ENCODE measurements at places on chromosomes 12 and 14.

- DNase-seq = no peak
Observed at GRCh38 chr12:47894068-47894467, 10.7 kb downstream of the VDR start.

DNA sequence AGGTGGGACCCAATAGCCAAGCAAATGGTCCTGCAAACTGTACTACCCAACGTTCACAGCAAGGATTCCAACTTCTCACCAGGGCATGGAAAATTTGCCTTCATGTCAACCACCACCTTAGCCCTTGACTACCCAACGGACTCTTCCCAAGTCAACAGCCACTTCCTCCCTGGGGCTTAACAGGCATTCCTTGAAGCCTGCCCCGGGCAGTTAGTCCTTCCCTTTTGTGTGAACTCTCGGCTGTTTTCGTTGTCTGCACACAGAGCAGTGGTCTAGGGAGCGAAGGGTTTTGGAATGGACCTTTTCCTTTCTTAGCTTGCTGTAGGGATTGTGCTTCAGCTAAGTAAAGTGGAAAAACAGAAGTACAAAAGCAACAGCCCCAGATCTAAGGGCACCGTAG, 35.2 kb upstream of the TCL1B start:
- DNase-seq = no peak

DNA sequence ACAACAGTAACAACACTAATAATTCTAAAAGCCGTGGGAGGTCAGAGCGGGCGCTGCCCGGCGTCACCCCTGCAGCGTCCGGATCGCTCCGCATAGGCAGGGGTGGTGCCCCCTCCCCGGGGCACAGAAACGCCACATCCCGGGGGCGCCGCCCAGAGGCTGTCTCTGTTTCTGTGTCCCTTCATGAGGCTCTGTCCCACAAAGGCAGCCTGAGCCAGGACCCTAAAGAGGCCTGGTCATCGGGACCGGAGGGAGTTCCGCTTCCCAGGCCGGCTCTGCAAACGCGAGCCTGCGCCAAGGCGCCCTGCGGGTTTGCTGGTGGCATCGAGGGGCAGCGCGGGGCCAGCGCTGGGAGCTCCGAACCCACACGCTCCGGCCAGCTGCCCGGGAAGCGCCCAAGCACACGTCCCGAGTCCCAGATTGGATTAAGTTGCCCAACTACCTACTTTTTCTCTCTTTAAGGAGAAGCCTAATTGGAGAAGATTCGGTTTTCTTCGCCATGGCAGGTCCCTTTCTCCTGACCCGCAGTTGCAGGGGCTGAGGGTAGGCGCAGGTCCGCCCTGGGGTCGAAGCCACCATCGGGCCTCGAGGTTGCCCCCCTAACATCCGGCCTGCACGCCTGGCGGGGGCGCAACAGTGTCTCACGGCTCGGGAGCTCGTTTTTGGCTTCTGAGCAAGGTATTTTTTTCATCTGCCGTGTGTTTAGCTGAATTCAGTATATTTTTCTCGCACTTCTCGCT, 421.7 kb downstream of the VRK1 start:
- peak; percentile 5 for DNase-seq

GRCh38 chr12:101764051-101764792, 25.0 kb upstream of the SYCP3 start:
- no peak for DNase-seq

DNA sequence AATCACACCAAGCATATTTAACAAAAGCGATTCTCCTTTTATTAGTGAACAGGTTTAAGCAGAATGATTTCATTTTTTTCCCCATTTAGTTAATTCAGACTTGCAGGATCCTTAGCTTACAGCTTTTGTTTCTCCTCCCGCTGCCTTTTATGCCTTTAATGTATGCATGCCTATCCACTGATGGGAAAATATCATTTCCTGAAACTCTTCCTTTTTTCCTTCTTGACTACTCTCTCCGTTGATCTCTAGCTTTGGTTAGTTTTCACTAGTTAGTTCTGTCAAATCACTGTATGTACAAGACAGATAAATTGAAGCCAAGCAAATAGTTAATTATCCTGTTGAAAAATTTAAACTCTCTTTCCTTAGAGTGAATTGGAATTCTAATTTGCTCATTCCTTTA, 26.3 kb downstream of the NKX2-1 start:
- DNase-seq = no peak

DNA sequence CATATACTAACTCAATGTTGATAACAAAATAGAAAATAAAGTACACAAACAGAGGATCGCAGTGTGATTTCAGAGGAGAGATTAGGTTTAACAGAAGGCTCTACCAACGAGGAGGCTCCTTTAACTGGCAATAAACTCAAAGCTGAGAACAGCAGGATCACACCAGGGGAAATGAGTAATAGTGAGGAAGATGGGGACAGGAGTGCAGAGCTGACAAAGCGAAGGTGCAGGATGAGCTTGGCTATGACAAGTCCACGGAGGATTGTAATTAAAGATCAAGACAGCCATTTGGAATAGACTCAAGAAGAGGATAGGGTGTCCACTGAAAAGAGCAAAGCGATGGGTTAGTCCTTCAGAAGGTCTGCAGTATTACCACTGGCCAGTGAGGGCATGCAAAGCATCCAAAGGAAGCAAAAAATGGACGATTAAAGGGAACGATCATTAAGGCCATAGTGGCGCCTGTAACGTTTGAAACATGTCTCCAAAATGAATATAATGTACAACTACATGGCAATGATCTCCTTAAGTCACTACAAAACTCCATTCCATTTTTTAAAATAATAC, 85.3 kb downstream of the GRIN2B start:
- no peak for DNase-seq

GRCh38 chr12:6730169-6730568, 6.3 kb downstream of the COPS7A start:
- DNase-seq = no peak

- DNase-seq = no peak
Observed at GRCh38 chr14:63632932-63633514, 8.6 kb downstream of the WDR89 start.

DNA sequence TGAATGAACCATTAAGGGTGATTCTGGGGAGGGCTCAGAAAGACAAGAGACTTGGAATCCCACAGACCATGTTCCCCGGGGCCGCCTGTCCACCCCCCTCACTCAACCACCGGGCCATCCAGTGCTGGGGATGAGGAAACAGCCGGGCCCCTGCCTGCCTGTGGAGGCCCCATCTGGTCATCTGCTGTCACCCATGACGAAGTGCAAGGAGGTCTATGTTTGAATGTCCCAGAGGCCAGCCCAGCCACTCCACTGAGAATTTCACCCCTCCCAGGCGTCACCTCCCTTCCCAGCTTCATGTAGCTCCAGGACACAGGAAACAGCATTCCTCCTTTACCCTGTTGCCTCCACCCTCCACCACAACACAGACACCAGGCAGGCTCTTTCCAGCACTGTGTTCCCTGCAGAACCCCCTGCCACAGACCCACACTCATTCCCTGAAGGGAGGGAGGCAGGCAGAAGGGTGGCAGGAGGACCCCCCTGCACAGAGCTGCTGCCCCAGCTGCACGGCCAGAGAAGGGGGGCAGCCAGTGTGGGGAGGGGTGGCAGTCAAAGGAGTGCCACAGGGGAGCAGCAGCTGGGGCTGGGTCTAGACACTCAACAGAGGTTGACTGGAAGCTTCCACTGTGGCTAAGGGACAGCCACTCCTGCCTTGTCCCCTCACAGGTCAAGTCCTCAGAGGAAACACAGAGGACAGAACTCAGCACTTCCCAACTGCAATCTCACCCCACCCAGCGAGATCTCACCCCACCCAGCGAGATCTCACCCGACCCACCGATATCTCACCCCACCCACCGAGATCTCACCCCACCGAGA, 50.3 kb upstream of the PPP2R5C start:
- DNase-seq = no peak

- no peak for DNase-seq
Observed at GRCh38 chr12:50230217-50230616, 53.1 kb downstream of the LIMA1 start.

GRCh38 chr12:14394317-14395073, 29.0 kb downstream of the ATF7IP start:
- no peak for DNase-seq

DNA sequence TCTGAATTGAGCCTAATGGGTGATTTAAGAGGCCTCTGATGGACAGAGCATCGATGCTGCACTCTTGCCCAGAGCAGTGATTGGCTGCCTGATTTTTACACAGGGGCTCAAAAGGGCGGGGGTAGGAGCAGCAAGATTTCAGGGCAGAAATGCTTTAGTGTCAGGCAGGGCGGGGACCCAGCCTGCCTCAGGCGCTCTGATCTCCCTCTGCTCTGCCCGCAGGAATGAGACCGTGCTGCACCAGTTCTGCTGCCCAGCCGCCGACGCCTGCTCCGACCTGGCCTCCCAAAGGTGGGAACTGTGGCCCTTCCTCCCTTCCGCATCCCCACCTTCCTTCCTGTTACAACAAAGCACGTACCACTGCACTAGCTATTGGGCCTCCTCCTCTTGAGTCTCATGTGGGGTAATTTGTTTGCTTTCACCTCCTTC, 32.4 kb downstream of the IQSEC3 start:
- no peak for DNase-seq

DNA sequence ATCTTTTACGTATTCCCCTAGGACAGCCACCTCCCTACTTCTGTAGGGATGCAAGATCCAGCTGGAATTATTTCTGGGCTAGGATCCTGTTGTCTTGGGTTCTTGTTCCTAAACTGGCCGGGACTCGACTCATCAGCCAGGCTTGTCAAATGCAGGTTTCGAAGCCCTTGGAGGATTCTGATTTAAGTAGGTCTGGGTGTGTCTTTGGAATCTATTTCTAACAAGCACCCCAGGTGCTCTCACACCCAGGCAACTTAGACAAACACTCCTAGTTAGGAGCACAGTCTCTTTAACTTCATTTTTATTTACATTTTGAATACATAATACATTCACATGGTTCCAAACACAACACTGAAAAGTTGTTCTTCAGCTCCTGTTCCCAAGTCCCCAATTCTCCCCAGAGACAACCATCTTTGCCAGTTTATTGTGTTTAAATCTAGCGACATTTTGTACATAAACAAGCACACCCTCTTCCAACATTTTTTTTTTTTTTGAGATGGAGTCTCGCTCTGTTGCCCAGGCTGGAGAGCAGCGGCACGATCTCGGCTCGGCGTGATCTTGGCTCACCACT, 20.9 kb downstream of the MORN3 start:
- no peak for DNase-seq

- DNase-seq = no peak
Observed at GRCh38 chr14:58272588-58273372, 25.6 kb upstream of the ARID4A start.

DNA sequence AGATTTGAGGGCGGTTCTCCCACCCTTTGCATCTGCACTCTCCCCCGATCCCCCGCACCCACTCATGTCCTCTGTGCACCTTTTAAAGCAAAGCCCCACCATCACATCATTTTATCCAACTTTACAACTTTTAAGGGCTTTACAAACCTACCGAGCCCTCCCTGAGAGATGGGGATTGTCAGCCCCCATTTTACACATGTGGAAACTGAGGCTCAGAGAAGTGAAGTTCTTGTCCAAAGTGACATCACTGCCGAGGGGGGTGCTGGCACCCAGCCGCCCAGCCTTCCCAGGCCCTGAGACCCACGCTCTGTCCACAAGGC, 334.2 kb downstream of the MED13L start:
- DNase-seq = no peak

DNA sequence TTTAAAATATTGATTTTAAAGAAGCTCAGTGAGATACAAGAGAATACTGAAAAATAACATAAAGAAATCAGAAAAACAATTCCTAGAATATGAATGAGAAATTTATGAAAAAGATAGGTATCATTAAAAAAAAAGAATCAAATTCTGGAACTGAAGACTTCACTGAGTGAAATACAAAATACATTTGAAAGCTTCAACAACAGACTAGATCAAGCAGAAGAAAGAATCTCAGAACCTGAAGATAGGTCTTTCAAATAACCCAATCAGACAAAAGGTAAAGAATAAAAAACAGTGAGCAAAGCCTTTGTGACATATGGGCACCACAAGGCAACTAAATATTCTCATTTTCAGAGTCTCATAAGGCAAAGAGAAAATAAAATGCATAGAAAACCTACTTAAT, 29.4 kb downstream of the CEP83 start:
- no peak for DNase-seq

DNA sequence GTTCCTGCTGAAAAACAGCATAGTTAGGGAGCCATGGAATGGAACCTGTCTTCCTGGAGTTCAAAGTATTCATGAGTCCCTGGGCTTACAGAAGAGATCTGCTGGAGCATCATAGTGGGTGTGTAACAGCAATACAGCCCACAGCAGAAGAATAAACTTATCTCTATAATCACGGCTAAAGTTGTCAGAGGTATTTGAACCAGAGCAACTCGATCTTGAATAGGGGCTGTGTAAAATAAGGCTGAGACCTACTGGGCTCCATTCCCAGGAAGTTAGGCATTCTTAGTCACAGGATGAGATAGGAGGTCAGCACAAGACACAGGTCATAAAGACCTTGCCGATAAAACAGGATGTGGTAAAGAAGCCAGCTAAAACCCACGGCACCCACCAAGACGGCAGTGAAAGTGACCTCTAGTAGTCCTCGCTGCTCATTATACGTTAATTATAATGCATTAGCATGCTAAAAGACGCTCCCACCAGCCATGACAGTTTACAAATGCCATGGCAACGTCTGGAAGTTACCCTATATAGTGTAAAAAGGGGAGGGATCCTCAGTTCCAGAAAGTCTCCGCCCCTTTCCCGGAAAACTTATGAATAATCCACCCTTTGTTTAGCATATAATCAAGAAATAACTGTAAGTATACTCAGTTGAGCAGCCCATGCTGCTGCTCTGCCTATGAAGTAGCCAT, 223.4 kb downstream of the PCNX1 start:
- no peak for DNase-seq

DNA sequence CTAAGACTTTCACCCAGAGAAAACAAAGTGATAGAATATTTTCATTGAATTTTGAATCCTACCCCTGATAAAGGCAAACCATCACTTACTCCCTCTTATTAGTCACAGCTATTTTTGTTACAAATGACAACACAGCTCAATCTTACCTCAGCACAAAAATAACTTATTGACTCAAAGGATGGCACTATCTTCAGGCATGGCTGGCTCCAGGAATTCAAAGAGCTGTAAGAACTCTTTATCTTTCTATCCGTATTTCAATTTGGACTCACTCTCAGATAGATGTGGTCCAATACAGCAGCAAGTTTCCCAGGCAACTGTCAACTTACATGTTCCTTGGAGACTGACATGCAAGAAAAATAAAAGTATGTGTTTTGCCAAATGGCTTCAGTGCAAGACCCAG, 709.4 kb upstream of the MDGA2 start:
- no peak for DNase-seq

DNA sequence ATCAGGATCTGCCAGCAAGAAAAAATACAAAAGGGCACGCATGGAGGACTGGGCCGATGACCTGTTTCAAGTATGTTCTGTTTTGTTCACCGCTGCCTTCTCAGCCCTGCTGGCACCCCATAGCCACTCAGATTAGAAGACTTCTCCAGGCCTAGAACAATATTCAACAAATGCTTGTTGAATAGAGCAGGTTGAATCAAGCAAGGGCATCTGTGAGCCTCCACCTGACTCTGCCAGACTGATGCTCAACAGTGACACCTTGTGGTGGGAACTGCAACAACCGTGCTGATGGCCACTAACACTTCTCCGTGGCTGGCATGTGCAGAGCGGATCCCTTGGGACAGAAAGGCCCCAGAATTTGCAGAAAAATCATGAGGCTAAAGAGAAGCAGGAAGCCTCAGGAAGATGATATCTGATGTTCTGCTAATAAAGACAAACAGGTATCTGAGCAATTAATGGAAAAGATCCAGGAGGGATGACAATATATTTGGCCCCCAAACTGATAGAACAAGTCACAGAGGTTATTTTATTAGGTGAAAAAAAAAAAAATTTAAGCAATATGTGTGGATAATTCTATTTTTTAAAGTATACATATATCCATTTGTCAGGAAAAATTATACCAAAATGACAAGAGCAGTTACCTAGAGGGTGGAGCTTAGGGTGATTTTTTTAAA, 114.3 kb downstream of the KSR2 start:
- no peak for DNase-seq
